ENCODE measurements at places on chromosomes 1 and 21.

- no peak for DNase-seq
These were observed 3.1 kb downstream of the RNF220 start for GRCh38 chr1:44408212-44408582.

DNA sequence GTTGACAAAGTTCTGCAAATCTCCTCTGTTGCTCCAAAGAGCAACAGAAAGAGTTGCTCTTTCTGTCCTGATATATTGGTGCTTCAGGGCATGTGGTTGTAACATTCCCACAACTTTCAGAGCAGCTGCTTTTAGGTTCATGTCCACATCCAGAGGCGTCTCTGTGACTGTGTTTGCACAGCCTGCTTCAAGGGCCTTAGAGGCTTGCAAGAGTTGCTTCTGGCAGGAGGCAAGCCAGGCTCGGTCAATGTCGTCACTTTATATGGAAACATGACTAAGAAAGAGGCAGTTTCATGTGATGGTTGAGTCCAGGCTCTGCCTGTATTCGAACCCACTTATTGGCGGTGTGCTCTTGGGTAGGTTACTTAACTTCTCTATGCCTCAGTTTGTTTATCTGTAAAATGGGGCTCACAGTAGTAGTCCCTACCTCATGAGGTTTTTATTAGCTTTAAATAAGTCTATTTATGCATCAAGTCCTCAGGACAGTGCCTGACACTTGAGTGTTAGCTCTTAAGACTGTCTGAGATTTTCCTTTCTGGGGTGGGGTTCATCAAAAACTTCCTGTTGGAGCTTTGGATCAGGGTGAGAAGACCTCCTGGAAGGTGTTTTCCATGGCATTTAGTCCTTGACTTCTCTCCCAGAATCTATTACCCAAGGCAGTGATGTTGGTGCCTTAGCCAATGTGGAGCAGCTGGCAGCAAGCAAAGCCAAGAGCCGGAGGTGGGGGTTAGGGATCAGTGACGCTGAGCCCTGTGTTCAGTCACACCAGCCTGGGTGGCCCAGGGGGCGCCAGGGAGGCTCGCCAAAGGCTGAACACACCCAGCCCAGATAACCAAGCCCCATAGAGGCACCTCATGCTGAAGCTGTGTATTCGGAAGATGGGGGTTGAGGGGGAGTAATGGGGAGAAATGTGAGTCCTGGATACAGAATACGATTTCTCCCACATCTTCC, 18.9 kb downstream of the LHX4 start:
- no peak for DNase-seq

DNA sequence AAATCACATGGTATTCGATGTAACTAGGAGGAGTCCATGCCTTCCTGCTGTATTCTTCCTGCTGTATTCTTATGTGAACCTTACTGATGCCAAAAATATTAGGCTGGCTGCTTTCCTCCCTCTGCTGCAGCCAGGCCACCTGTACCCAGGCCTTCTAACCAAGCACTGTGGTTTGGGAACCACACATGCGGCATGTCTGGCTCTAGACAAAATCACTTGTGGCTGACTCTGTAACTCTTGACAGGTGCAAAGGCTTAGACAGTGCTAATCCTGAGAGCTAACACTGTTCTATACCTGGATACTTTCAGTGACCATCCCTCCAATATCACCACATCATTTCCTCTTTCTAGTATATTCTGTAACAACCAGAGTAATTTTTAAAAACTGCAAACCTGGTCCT, 67.7 kb downstream of the PCP4 start:
- no peak for DNase-seq

DNA sequence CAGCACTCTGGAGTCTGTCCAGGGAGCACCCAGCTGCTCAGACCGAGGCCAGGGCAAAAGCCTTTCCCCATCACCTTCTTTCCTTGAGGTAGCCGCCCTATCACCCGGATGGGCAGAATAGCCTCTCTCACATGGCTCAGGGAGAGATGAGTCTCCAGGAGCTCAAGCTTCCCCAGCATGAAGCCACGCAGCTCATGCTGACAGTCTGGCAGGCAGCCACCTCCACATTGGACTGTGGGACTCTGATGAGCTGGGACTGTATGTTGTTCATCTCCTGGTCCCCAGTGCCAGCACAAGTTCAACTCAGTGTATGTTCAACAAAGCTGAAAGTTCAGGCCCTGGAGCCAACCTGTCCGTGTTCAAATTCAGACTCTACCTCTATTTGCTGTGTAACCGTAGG, 75.2 kb upstream of the ZC3H12A start:
- no peak for DNase-seq

DNA sequence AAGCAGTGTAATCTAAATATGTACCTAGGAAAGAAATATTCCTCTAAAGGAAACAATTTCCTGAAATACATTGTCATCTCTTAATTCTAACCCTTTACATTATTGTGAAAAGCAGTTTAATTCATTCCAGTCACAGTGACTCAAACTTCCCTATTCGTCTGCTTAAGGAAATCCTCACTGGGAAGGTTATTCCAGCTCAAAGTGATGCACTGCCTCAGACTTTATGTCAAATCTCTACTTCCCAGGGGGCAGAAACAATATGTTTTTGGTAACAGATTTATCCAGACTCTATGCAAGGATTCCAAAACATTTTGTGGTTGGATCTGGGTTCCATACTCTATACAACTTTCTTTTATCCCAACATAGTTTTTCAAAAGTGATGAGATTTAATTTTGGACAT, 145.2 kb downstream of the NTMT2 start:
- no peak for DNase-seq

DNA sequence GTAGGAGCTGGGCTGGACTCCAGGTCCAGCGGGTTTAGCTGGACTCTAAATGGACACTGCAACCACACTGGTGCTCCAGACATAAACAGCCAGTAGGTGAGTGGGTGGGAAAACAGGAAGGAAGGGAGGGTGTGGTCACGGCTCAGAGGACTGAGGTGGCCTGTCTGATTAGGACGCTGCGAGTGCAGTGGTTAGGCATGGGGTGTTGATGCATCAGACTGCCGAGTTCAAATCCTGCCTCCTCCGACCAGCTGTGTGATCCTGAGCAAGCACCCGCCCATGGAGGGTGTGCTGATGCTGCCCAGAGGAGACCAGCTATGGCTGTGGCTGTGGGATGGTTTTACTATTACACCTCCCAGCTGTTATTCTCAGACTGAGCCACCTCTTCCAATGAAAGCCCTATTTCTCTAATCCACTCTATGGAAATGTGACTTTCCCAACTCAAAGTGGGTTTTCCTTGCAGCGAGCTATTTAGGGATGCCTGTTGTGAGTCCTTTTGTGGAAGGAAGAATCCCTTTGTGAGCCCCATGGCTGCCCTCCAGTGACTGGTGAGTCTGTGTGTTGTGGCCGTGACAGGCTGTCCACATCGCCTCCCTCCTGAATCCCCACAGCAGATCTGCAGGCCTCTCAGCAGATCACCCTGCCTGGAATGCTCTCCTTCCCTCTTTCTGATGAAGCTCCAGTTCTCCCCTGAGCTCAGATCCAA, 56.6 kb upstream of the EDN2 start:
- DNase-seq: peak; percentile 51

DNA sequence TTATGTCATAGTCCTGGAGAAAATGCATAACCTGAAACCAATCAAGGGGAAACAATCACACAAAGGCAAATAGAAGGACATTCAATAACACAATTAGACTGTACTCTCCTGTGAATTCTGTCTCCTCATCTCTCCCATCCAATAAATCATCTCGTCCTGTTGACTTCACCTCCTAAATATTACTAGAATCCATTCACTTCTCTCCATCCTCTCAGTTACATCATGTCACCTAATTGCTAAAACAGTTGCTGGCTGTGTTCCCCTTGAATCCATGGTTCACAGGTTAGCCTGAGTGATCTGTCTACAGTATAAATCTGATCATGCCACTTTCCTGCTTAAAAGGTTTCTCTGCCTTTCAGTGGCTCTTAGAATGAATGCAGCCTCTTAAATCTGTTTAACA, 220.2 kb downstream of the TGFB2 start:
- DNase-seq: no peak

DNA sequence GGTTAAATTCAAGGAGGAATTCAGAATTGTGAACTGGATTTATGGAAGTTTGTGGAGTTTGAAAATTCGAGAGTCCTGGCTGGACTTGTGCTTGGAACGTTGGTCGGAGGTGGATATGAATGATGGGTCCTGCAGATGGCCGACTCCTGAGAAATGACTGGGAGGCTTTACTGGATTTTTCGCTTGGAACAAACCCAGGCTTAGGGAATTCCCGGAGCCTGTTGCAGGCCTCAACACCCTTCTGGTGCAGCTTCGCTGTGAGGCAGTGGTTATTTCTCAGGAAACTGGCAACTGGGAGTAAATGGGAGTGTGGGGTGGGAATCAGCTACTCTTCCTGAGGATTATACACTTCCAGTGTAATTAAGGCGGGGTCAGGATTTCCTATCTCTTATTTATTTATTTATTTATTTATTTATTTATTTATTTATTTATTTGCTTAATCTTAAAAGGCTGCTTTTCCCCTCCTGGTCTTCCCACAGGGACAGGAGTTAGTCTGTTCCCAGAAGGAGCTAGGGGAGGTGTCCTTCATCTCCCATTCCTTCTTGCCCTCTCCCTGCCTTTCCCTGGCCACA, 21.1 kb downstream of the MAPKAPK2 start:
- DNase-seq: no peak

DNA sequence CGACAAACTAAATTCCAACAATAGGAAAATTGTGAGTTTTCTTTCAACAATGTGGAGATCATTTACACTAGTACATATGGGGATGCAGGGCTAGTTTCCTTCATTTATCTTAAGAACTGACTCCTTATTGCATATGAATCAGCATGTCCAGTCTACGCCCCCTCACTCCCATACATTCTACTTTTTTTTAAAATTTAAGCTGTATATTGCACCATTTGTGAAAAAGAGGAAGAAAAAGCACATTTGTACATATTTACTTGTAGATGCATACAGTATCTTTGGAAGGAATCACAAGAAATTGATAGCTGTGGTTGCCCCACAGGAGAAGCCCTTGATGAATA, 15.9 kb downstream of the VPS26C start:
- no peak for DNase-seq

GRCh38 chr1:113904293-113904673, 316 bp downstream of the AP4B1 start:
- no peak for DNase-seq

- DNase-seq: no peak
These were observed 25.6 kb downstream of the SLC22A15 start for GRCh38 chr1:116001739-116002487.

DNA sequence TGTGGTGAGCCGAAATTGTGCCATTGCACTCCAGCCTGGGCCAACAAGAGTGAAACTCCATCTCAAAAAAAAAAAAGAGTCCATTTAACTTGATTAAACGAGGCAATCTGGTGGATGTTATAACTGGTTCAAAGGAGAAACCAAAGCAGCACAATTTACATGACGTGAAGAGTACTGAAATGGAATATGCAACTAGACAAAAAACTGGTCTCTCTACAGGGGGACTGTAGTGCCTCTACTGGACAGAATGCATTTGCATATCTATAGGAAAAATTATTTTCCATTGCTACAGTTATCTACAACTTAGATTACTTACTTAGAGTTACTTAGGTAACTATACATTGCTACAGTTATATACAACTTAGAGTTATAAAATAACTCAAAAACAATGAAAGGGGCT, 2.7 kb upstream of the CAPN2 start:
- DNase-seq: peak; percentile 60

GRCh38 chr1:88873737-88874349, 17.5 kb downstream of the GTF2B start:
- peak; percentile 93 for DNase-seq

DNA sequence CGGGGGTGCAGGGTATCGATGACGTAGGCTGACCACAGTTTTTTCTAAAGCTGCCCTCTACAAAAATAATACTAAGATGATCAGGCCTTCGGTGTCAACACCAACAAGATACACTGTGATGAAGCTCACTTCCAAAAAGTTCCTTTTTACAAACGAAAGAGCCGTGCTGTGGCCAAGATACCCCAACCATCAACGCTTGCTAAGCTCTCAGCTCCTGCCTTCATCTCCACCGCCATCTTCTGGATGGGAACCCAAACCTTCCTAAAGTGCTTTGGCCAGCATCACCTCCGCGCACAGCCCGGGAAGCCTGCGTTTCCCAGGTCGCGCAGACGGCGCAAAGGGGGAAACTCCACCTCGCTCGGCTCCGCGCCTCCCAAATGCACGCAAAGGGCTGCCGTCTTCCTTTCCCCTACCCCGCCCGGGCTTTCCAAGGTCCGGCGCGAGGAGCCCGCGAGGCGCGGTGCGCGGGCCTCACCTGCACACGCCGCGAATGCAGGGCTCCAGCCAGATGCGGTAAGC, 541 bp downstream of the USP48 start:
- peak; percentile 65 for DNase-seq

GRCh38 chr1:147842578-147842977, 60.0 kb upstream of the GJA8 start:
- no peak for DNase-seq

- peak; percentile 95 for DNase-seq
These were observed 862.7 kb downstream of the PLA2G4A start for GRCh38 chr1:187691439-187691838.

DNA sequence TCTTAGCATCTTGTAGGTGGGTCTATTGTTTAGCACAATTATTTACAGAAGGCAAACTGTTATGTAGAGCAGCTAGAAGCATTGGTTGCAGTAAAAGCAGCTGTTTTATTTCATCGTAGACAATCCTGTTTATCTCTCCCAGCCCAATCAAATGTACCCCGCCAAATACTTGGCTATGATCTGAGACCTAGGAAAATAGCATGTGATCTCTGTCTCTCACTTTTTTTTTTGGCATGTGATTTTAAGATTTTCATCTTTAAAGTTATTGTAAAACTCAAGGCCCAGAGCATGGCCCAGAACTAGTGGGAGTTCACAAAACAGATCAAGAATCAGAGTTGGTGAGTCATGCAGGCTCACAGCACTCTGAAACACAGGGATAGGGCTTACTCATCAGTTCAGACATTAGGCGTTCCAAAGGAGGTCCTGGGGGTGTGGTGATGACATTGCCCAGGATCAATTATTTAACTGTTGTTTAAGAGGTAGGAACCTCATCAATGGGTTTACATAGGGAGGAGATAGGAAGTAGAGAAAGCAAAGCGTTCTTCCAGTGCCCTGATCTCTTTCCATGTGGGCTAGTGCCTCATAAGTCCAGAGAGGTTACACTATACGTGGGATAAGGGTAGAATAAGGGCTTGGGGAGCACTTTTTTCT, 40.2 kb downstream of the TBX19 start:
- DNase-seq: peak; percentile 91

DNA sequence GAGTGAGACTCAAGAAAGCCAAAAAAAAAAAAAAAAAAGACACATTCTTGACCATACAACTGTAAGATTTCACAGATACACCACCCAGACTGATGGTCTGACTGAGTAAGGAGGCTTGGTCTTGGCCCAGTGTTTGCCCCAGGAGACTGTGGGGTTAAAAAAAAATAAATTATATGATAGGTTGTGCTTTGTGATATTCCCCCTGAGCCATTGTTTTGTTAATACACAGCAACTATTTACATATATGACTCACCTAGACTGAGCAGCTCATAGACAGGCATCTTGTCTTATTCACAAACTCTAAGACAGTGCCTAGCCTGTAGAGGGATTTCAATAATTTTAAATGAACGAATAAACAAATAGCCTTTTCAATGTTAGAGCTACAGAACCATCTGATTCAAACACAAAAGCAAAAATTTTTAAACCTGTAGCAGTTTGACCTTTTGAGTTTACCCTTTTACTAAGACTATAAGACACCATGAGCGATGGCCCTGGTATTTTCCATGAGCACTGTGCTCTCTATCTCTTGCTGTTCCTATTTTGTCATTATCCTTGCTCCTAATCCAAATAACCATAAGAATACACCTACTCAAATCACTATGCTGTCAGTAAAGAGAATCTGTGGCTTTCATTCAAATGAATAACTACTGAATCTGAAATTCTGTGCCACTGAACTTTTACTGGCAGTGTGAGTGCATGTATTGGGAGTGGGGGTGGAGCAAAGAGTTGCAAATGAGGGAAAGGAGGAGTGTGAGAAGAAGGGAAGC, 199.4 kb upstream of the PTBP2 start:
- DNase-seq: peak; percentile 65

All from iris pigment epithelial cell (primary cell).